ENCODE measurements at places on chromosomes 7 and 10.

DNA sequence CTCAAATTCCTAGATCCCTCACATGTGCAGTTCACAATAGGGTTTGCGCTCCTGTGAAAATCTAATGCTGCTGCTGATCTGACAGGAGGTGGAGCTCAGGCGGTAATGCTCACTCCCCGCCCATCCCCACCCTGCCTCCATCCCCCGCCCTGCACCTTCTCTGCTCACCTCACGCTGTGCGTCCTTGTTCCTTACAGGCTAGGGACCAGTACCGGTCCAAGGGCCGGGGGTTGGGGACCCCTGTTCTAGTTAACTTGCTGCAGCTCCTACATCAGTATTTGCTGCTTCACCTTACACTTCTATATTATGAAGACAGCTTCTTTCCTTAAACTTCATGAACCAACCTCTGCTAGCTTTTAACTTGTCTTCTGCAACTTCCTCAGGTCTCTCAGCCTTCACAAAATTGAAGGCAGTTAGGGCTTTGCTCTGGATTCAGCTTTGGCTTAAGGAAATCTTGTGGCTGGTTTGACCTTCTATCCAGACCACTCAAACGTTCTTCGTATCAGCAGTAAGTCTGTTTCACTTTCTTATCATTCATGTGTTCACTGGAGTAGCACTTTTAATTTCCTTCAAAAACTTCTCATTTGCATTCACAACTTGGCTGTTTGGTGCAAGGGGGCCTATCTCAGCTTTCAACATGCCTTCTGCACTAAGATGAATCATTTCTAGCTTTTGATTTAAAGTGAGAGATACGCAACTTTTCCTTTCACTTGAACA lies 1.7 kb upstream of the TNKS2 start:
- no peak for DNase-seq

GRCh38 chr7:33903791-33904680 lies 1.3 kb upstream of the BMPER start:
- DNase-seq = peak; percentile 74

DNA sequence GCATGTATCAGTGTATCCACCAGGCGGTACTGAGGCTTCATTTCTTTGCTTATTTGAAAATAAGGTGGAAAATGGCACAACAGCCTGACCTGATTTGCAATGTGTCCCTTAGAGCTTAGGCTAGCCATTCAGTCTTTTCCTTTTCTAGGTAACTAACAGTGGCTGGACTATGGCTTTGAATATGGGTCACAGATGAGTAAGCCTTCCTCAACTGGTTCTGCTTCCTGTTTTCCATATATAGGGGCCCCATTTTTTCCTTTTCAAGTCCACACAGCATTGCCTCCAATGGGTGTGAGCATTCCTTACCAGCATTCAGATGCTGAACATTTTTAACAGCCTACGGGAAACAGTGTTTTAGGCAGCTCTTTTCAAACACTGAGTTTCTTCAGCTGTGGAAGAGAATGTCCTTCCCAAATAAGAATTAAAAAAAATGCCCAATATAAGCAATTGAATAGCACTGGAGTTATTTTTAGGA lies 3.9 kb upstream of the ITGB1 start:
- no peak for DNase-seq

GRCh38 chr7:114414156-114415063 lies at the start of gene FOXP2:
Gene FOXP2 (plus strand): TSS chr7:114414815. CDS start chr7:114426512, 11,697 bp downstream.
- peak; percentile 38 for DNase-seq

DNA sequence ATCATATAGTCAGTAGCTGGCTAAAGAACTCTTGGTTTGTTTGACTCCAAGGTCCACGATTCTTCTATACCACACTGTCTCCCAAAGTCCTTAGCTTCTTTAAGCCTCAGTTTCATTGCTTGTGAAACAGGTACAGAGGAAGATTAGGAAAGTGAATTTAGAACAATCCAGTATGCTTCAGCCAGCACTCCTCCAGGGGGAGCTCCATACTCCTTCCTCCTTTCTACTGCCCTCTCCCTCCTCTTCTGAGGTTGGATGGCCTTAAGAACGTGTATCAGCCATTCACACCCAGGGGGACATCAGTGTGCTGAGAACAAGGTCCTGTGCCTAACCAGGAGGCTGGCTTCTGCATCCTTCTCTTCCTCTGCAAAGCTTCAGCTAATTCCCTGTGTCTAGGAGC lies 54.8 kb upstream of the CALD1 start:
- no peak for DNase-seq

- DNase-seq = peak; percentile 17
These were observed 5.1 kb downstream of the ITPRIP start for GRCh38 chr10:104333032-104333727.

- no peak for DNase-seq
These were observed 73.2 kb upstream of the CCAR1 start for GRCh38 chr10:68647672-68648341.

GRCh38 chr7:113087071-113087998 lies 708 bp upstream of the GPR85 start:
- peak; percentile 27 for DNase-seq

- peak; percentile 61 for DNase-seq
These were observed 249.8 kb downstream of the PTEN start for GRCh38 chr10:88113232-88113631.

DNA sequence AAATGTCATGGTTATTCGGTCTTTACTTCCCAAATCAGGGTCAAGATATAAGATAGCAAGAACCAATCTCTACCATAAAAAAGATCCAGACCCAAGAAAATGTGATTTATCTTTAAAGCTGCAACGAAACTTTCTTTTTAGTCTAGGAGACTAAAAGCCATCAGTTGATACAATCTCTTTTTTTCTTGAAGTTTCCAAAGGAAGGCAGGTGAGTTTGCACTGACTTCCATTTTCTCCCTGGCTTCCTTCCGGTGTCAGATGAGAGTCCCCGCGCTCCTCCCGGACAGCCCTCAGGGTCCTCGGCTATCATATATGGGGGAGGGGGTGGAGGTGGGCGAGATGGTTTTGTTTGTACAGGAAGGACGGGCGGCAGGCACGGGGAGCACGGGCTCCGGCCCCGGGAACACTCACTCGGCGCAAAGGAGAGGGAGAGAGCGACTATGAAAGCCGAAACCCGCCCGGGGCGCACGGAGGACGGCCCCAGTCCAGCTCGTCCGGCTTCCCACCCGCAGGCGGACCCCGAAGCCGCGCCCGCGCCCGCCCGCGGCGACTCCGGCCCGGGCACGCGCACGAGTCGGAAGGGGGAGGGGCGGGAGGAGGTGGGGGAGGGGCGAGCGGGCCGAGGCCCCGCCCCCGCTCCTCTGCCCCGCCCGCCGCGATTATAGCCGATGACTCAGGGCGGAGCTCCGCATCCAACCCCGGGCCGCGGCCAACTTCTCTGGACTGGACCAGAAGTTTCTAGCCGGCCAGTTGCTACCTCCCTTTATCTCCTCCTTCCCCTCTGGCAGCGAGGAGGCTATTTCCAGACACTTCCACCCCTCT lies at the start of gene BAG3:
Gene BAG3, plus strand, starts transcription at position 689 of the 822 bp plus-strand sequence. CDS start 296 bp downstream, outside the sequence.
- DNase-seq = peak; percentile 95

Measured in femur (tissue), 1 donor.